ENCODE measurements at places on chromosomes 12 and 14.

GRCh38 chr14:92449404-92450181 lies 64.0 kb upstream of the RIN3 start:
- no peak for DNase-seq

- no peak for DNase-seq
Observed at GRCh38 chr14:94689985-94690400, 77.8 kb downstream of the SERPINA3 start.

- peak; percentile 51 for DNase-seq
Observed at GRCh38 chr12:51391283-51392123, at the start of gene GALNT6. GALNT6 (minus strand) TSS chr12:51391406; CDS start chr12:51379781, 11,625 bp downstream.

DNA sequence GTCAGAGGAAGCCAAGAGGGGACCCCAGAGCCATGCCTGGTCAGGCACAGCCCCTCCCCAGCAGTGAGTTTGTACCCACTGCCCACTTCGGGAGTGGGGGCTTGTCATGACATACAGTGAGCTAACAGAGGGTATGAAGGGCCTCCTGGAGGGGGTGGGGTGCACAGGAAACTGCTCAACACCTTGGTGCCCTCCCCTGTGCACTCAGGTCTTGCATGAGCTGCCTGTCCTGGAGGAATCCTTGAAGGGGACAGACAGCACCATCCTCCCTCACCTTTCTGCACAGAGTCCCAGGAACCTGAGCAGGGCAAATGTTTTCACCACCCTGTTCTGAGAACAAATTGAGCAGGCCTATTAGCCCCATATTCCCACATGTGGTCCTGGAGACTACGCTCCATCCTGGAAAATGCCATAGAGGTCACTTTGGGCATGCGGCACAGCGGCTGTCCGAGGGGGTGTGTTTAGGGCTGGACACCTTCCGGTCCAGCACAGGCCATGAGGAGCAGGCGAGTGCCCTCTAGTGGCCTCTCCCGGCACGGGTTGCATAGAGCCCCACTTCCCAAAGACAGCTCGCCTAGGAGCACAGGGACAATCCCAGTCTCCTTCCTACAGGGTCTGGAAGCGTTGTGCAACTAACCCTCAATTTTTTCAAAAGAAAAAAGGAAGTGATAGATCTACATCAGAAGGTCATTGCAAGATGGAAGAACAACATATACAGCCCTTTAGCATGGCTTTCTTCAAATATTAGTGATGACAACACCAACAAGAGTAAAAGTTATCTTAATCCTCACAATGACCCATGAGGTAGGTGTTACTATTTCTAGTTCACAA lies 31.9 kb upstream of the ZFP36L1 start:
- DNase-seq, result no peak

DNA sequence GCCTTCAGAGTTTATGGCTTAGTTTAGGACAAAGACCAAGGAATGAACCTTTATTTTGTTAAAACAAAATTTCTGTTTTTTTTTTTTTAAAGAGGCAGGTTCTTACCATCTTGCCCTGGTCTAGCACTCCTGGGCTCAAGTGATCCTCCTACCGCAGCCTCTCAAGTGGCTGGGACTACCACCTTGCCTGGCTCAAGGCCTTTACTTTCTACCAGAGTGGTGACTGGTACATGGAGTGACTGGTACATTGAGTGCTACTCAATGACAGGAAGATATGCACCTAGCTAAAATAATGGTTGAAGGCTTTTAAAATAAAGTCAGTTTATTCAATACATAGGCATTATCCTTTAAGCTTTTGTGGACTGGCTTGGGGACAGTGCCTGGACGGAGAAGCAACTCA lies 32.6 kb downstream of the PRICKLE1 start:
- no peak for DNase-seq

DNA sequence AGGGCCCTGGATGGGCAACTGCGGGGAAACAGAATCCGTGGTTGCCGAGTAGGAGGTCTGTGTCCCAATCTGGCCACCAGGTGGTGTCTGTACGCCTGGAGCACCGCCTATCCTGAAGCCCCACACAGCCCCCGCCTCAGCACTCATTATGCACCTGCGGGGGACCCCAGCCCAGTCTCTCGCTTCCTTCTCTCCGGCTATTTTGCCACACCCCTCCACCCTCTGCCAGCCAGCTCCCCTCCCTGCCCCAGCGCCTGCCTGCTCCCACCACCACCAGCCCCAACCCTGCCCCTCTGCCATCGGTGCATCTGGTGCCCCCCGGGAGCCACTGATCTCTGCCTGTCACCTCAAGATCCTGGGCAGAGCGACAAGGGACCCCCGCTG lies 2.2 kb upstream of the NXPH4 start:
- DNase-seq, result no peak

GRCh38 chr12:5016526-5016925 lies 27.2 kb upstream of the KCNA5 start:
- no peak for DNase-seq

GRCh38 chr14:58082491-58083098 lies 69.4 kb downstream of the ARMH4 start:
- no peak for DNase-seq

DNA sequence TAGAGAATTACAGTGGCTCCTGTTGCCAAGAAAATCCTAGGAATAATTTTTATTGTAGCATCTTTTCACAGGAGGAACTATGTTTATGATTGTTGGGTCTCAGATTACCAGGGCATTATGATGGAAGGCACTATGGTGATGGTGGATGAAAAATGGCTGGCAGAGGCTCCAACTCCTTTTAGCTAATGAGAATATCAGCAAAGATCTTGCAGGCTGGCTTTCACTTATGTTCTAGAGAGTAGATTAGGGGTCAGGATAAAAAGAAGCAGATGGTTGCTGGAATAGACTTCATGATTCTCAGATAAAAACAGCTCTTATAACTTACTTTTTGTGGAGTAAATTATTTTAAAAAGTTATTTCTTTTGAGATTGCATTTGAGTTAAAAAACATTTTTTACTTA lies 501.9 kb downstream of the TRHDE start:
- no peak for DNase-seq

GRCh38 chr12:72872996-72873395 lies 600.8 kb downstream of the TRHDE start:
- DNase-seq, result no peak

DNA sequence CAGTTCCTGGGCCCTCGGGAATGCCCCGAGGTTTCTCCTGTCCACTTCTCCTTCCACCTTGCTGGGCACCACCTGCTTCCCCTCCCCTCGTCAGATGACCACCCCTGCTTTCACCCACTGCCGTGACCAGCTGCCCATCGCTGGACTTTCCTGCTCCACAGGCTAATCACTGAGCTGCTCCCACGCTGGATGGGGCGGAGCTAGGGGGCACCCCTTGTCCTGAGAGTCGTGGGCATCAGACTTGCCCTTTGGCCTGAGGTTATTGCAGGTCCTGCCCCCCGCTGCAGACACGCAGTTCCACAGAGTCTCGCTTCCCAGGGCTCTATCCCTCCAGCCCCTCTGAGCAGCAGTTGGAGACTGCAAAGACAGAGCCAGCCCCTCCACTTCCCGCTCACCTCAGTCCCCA lies 427 bp downstream of the SLC6A12 start:
- DNase-seq, result no peak

DNA sequence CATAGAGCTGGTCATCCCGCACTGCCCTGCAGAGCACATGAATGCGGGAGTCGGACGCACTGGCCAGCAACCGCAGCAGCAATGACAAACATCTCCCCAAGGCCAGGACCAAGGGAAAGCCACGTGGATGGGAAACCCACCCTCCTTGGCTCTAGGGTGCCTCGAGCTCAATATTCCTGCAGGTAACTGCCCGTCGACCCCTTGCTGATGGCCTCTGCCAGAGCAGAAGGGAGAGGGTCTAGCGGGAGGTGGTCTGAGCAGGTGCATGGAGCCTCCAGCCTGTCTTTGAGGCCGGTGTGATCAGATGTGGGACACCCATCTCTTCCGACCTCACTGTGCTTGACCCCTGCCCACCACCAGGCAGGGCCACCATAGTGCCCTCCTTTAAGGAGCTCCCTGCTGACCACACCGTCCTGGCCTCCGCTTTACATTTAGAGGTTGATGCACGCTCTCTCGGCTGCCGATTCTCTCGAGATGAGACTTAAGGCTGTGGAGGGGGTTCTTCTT lies 89.7 kb downstream of the PIWIL1 start:
- DNase-seq, result no peak

DNA sequence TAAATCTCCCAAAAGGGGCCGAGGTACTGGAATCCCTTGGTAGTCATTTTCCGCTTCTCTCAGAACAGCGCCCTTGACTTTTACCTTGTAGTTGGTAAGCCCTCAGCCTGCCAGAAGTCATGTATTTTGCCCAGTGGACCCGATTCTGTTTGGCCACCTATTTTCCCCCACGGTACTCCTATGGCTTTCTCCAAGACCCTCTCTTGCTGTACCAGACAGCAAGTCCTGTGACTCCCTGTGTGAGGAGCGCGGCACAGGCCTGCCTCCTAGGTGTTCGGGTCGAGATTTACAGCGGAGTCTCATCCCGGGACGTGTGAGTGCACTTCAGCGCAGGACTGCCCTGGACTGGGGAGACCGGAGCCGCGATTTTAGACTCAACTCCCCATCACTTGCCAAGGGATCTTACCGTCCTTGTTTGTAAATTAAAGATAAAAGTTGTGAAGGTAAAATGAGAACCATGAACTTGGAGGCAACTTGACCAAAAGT lies 1.1 kb upstream of the MBD6 start:
- DNase-seq, result no peak

DNA sequence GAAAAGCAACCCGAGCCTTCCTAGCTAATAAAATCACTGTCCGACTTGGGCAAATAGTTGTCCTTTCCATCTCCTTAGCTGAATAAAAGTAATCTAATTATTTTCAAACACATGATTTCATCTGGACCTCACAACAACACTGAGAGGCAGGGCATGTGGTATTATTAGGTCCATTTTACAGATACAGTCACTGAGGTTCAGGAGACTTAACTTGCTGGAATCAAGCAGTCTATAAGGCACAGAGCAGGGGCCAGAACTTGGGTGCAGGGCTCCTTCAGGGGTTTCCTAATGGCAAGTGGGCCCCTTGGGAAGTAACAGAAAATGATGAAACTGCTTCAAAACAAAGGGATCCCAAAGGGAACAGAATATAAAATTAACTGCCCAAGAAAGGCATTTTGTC lies 15.5 kb downstream of the PLXNC1 start:
- DNase-seq, result no peak

DNA sequence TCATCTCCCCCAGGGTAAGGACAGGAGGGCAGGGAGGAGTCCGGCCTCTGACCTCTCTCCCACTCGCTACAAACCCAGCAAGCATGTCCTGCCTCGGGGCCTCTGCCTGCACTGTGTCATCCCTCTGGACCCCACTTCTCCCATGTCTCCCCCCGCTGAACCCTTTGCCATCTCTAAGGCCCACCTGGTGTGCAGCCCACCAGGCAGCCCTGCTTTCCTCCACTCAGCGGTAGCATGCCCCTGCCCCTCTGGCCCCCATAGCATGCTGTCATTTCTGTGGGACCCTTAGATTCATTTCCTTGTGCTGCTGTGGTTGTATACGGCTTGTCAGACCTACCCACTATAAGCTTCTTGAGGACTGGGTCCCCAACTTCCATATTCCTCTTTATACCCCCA lies 17.7 kb downstream of the PAPLN start:
- DNase-seq, result no peak

GRCh38 chr14:21241218-21241819 lies 27.9 kb downstream of the HNRNPC start:
- no peak for DNase-seq

- no peak for DNase-seq
Observed at GRCh38 chr12:619346-619745, 43.9 kb downstream of the NINJ2 start.

GRCh38 chr12:65586796-65587195 lies 237.5 kb upstream of the HMGA2 start:
- no peak for DNase-seq

- no peak for DNase-seq
Observed at GRCh38 chr12:89833337-89834252, 125.0 kb upstream of the ATP2B1 start.

GRCh38 chr14:33836203-33836899 lies 114.5 kb downstream of the EGLN3 start:
- DNase-seq, result no peak

DNA sequence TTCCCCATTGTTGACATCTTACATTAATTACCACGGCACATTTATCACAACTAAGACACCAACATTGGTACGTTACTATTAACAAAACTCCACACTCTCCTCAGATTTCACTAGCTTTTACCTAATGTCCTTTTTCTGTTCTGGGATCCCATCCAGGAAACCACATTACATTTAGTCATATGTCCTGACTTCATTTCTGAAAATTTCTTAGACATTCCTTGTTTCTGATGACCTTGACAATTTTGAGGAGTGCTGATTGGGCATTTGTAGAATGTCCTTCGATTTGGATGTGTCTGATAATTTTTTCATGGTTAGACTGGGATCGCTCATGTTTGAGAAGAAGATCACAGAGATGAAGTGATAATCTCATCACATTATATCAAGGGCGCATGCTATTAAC lies 34.6 kb upstream of the ACSM4 start:
- DNase-seq, result no peak

DNA sequence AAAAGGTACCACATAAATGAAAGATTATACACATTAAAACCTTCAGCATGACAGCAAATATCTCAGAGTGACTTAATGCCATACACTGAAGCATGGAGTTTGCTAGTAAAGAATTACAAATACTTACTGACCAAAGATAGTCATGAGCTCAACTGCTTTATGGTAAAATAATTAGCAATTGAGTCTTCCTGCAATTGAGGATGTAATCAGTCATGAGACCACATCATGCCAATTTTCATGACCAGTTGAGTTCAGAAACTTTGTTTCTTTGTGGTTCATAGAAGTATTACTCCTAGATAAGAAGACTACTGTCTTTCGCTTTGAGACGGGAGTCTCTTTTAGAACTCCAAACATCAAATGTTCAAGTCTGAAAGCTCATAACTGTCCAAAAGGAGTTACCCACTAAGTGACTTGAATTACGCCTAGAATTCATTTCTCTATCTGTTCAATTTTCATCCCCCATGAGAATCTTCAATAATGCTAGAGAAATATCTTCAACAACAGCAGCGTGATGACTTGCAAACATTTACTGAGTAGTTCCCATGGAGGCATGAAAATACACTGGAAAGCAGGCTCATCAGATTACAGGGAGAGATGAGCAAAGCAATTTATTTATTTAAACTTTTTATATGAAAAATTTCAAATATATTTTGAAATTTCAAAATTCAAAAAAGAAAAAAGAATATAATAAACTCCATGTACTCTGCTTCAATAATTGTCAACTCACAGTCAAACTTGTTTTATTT lies 120.0 kb downstream of the BTG1 start:
- no peak for DNase-seq

GRCh38 chr12:116015525-116015924 lies 262.0 kb downstream of the MED13L start:
- no peak for DNase-seq

DNA sequence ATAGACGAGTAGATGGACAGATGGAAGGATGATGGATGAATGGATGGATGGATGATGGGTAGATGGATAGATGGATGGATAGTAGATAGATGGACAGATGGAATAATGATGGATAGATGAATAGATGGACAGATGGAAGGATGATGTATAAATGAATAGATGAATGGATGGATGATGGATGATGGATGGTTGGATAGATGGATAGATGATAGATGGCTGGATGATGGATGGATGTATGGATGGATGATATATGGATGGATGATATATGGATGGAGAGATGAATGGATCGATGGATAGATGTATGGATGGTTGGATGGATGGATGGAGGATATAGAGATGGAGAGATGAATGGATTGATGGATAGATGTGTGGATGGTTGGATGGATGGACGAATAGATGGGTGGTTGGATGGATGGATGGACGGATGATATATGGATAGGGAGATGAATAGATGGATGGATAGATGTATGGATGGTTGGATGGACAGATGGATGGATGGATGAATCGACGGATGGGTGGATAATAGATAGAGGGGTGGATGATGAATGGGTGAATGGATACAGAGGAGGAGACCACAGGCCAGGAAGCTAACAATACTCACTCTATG lies 19.3 kb downstream of the TRPV4 start:
- DNase-seq, result no peak
